ENCODE measurements at places on chromosomes 6 and 20. TPM values are rescaled to one million over a fixed set of nuclear protein-coding genes. Genes with fewer than 3 reads are reported as not detected.

DNA sequence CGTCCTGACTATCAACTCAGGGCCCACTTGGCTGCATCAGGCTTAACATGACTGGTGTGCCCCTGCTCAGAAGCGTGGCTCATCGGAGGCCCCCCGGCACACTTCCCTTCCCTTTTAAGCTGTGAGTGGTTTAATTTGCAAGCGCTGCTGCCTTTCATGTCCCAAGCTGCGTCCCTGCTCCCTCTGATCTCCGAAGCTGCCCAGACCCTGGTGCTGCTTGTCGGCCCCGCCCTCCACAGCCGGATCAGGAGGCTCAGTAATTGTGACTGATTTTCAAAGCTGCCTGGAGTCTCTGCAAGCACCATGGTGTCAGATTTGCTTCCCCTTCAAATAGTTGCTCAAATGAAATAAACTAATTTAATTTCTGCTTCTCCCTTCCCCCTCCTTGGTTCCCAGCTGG is 71.1 kb downstream of the CDH22 start:
- DNase-seq: no peak
- no peaks in the 10 kb centered on the region for H3K36me3 ChIP-seq
- no peak overlapping the region for H3K4me3 ChIP-seq
- no peaks in the 10 kb centered on the region for H3K27me3 ChIP-seq
- H3K27ac ChIP-seq: no peak overlapping the region
- H3K4me1 ChIP-seq: no peaks in the 10 kb centered on the region

DNA sequence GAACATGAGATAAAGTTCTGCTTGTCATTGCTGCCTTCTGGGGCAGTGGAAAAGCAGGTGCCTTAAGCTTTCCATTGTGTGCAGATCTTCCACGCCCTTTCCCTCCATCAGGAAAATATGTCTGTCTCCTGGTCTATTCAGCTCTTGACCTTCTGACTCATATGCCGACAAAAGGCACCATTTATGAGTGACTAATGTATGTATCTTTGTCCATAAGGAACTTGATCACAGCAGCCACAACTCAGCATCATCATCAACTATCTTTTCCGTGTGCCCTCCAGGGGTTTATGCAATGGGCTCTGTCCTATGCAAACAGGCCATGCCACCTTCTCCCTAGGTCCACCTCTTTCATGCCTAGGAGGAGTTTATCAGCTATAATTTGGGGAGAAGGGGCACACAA is 102.7 kb upstream of the QKI start:
- no peak overlapping the region for H3K4me3 ChIP-seq
- DNase-seq: no peak
- no peaks in the 10 kb centered on the region for H3K36me3 ChIP-seq
- no peak overlapping the region for H3K27ac ChIP-seq

DNA sequence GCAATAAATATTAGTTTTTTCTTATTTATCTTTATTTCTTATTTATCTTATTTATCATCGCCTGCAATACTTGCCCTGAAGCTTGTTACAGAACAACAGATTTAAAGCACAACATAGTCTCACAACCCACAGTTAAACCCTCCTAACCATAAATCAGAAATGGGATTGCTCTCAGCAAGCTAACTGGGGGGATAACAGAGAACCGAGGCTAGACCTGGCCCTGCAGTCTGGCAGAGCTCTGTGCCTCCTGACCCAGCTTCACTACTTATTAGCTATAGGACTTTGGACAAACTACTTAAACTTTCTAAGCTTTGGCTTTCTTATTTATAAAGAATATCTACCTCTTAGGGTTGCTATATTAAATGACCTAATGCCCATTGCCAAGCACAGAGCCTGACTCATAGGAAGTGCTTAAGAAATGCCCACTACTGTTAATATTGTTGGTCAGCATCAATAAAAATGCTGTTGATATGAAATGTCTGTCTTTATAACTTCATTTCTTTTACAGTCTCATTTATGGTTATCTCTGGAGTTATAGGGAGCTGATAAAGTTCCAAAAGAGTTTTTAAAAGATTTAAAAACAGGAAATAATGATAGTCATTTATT is 87.9 kb upstream of the BEND6 start:
- no peaks in the 10 kb centered on the region for H3K27me3 ChIP-seq
- no peaks in the 10 kb centered on the region for H3K36me3 ChIP-seq

- H3K4me1 ChIP-seq: no peaks in the 10 kb centered on the region
- H3K27ac ChIP-seq: no peak overlapping the region
- H3K27me3 ChIP-seq: no peaks in the 10 kb centered on the region
- no peaks in the 10 kb centered on the region for H3K36me3 ChIP-seq
- no peak overlapping the region for H3K4me3 ChIP-seq
Observed at GRCh38 chr6:63263444-63263843, 52.2 kb downstream of the FKBP1C start.

GRCh38 chr20:35953387-35954199 is 709 bp downstream of the SCAND1 start:
- H3K4me3 ChIP-seq: peak overlapping the region; percentile 94
- H3K4me1 ChIP-seq: peaks cover 16% of the 10 kb centered on the region
- H3K36me3 ChIP-seq: no peaks in the 10 kb centered on the region

GRCh38 chr20:37407019-37407566 is 61.2 kb downstream of the SRC start:
- H3K36me3 ChIP-seq: peaks cover 17% of the 10 kb centered on the region
- H3K4me3 ChIP-seq: no peak overlapping the region
- no peaks in the 10 kb centered on the region for H3K4me1 ChIP-seq
- H3K27ac ChIP-seq: no peak overlapping the region
- no peaks in the 10 kb centered on the region for H3K27me3 ChIP-seq

DNA sequence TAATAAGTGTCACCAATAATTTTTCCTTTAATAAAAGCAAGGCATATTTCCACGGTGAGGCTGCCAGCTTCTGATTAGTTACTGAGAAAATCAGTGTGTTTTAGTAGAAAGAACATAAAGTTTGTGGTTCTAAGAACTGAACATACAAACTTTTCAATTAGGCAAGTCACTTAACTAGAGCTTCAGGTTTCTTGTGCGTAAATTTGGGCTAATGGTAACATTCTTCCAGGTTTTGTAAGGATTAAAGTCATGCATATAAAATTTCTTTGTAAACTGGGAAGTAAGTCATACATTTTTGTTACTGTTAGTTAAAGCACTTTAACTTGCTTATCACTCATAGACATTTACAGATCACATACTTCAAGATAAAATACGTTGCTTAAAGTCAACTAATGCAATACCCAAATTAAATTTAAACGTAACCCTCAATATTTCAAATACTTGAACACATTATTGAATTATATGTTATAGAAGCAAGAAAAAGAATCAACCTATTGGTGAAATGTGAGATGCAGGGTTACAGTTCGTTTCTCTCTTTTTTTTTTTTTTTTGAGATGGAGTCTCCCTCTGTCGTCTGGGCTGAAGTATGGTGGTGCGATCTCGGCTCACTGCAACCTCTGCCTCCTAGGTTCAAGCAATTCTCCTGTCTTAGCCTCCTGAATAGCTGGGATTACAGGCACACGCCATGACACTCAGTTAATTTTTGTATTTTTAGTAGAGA is 327.3 kb upstream of the NOX3 start:
- H3K36me3 ChIP-seq: no peaks in the 10 kb centered on the region
- no peak overlapping the region for H3K4me3 ChIP-seq
- no peak overlapping the region for H3K27ac ChIP-seq
- no peak for DNase-seq
- no peaks in the 10 kb centered on the region for H3K27me3 ChIP-seq

GRCh38 chr6:41072836-41073202 is at the start of gene NFYA:
Gene NFYA (plus strand): TSS chr6:41072974. CDS start chr6:41079090, 6,116 bp downstream.
- peak within 1 kb of the TSS; percentile 100 for H3K27ac ChIP-seq
- peaks cover 14% of the 10 kb centered on the region for H3K36me3 ChIP-seq
- DNase-seq: no peak
- no peaks in the 10 kb centered on the region for H3K27me3 ChIP-seq

DNA sequence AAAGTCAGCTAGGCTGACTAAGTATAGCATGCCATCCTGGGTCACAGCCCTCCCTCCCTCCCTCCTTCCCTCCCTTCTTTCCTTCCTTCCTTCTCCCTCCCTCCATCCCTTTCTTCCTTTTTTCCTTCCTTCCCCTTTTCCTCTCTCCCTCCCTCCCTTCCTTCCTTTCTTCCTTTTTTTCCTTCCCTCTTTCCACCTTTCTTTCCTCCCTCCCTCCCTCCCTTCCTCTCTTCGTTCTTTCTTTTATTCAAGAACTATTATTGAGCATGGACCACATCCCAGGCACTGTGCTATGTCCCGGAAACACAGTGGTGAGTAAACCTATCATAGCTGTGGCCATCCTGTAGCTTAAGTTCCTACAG is 106.2 kb upstream of the BACH2 start:
- no peaks in the 10 kb centered on the region for H3K4me1 ChIP-seq
- no peak overlapping the region for H3K4me3 ChIP-seq
- H3K27me3 ChIP-seq: no peaks in the 10 kb centered on the region
- no peak for DNase-seq

GRCh38 chr6:42407379-42407778 is 44.3 kb downstream of the TRERF1 start:
- H3K4me3 ChIP-seq: no peak overlapping the region
- H3K27ac ChIP-seq: no peak overlapping the region
- H3K36me3 ChIP-seq: no peaks in the 10 kb centered on the region
- no peaks in the 10 kb centered on the region for H3K4me1 ChIP-seq

DNA sequence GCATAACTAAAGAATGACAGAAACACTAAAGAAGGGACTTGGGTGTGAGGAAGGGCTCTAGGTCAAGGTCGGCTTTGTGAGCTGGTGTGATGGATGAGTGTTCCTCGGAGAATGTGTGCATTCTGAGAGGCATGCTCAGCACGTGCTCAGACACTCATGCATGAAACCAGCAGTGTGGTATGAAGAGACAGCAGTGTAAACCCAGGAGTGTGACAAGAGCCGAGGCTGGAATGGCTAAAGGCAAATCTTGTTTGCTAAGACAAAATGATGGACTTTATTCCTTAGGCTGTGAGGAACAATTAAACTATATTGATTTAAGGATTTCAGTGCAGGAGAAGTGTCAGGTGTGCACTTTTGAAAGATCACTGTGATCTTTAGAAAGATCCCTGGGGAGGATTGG is 107.4 kb upstream of the MAP7 start:
- H3K36me3 ChIP-seq: peaks cover 37% of the 10 kb centered on the region
- H3K27ac ChIP-seq: no peak overlapping the region
- H3K27me3 ChIP-seq: no peaks in the 10 kb centered on the region
- no peaks in the 10 kb centered on the region for H3K4me1 ChIP-seq

DNA sequence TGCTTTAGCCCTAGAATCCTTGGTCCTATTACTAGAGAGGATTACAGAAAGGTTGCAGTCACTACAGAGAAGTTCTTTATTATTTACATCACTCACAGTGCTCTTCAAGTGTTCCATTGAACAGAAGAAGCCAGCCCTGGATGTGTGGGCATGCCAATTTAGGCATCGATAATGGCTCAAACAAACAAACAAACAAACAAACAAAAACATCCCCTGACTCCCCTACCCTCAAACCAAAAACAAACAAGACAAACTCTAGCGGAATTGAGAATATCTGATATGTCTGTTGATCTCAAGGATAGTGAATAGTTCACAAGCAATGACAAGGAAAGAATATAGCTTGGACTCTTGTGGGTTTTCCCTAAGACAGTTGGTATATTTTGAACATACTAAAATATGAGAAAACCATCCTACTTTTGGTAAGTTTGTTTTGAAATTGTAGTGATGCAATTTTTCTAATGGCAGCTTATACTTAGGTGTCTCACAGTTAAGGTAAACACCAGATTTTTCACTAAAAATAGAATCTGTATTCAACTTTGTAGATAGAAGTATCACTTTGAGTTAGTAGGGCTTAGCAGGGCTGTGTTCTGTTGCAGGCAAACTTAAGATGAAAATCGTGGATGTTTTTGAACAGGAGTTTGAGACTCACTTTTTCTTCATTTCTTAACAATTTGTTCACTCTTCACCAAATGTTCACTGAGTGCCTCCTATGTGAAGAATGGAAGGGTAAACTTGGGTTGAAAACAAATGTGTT is 92.8 kb upstream of the FAM184A start:
- H3K36me3 ChIP-seq: no peaks in the 10 kb centered on the region
- DNase-seq: no peak
- H3K4me3 ChIP-seq: no peak overlapping the region
- no peak overlapping the region for H3K27ac ChIP-seq

DNA sequence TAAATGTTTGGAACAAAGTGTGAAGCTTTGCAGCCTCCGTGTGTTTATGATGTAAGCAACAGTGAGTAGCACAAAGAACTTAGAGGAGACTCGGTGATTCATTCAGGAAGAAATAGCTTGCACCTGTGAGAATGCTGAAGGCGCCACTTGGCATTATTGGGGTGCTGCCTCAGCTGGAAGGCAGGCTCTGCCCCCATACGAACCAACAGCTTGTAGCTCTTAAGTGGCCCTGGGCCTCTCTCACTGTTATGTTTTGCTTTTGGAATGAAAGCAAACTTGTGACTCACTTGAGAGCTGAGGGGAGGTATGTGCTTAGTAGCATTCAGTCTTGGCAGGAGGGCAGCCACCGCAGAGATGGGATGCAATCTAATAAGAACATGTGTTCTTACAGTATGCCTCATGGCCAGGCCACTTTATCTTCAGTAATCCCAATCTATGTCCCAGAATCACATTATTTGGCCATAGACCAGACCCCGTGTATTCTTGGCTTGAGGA is 310.7 kb downstream of the EYA4 start:
- H3K27me3 ChIP-seq: no peaks in the 10 kb centered on the region
- H3K27ac ChIP-seq: peak overlapping the region; percentile 16

GRCh38 chr6:170224694-170225660 is 65.9 kb downstream of the DLL1 start:
- H3K27me3 ChIP-seq: no peaks in the 10 kb centered on the region
- no peak overlapping the region for H3K4me3 ChIP-seq
- DNase-seq: no peak
- H3K4me1 ChIP-seq: no peaks in the 10 kb centered on the region
- H3K36me3 ChIP-seq: no peaks in the 10 kb centered on the region

DNA sequence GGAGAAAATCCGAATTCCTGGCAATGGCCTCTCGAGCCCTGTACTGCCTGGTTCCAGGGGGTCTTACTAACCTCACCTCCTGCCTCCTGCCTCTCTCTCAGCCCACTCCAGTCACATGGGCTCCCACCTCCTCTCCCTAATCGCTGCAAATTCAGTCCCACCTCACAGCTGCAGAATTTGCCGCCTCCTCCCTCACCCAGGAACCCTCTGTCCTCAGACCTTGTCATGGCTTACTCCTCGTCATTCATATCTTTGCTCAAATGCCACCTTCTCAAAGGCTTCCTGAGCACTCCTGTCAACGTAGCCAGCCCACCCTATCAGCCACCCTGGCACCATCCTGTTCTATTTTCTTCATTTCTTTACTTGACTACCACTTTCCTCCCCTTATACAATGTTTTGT is 89.0 kb downstream of the SLC2A10 start:
- H3K4me1 ChIP-seq: no peaks in the 10 kb centered on the region
- DNase-seq: no peak
- no peak overlapping the region for H3K4me3 ChIP-seq
- no peaks in the 10 kb centered on the region for H3K36me3 ChIP-seq
- no peaks in the 10 kb centered on the region for H3K27me3 ChIP-seq
- H3K27ac ChIP-seq: no peak overlapping the region

The COX4I2 gene
- total RNA-seq: 61.4 TPM

The POU5F1 gene
- total RNA-seq: not detected

The HLA-DRA gene
- 220 TPM for total RNA-seq

The SEMG1 gene
- total RNA-seq: not detected

The ARMH2 gene
- not detected for total RNA-seq

The ELOVL4 gene
- total RNA-seq: 6.4 TPM
